ENCODE measurements at places on chromosomes 16 and 17. TPM values are rescaled to one million over a fixed set of nuclear protein-coding genes. Genes with fewer than 3 reads are reported as not detected.

Gene ZNF267
- 58.7 TPM for total RNA-seq

Gene PIPOX
- total RNA-seq = 2.5 TPM

Gene ITGA2B
- total RNA-seq = 0.31 TPM

Gene YBX2
- total RNA-seq = 0.52 TPM

Gene MNT
- 17.0 TPM for total RNA-seq

Gene MSLN
- not detected for total RNA-seq

Gene CPD
- 37.9 TPM for total RNA-seq

Gene CD300LB
- total RNA-seq = not detected

Gene CDC6
- total RNA-seq = 90.4 TPM

Gene SHISA6
- not detected for total RNA-seq

Gene SLC9A5
- 5.2 TPM for total RNA-seq

Gene TGFB1I1
- not detected for total RNA-seq

Gene ZNF785
- total RNA-seq = 13.2 TPM

Gene MARCHF10
- not detected for total RNA-seq

Gene TNP2
- total RNA-seq = not detected

Data from activated naive CD4-positive, alpha-beta T cell treated with anti-CD3 and anti-CD28 coated beads for 36 hours (primary cell).